ENCODE measurements at places on chromosomes 2 and 18. TPM values are rescaled to one million over a fixed set of nuclear protein-coding genes. Genes with fewer than 3 reads are reported as not detected.

Gene TDRD15
- total RNA-seq: not detected

Gene SLC40A1
- not detected for total RNA-seq

Gene SPDYA
- total RNA-seq: 0.52 TPM

Gene SCN7A
- total RNA-seq: 0.11 TPM

Gene HADHB
- total RNA-seq: 41.3 TPM

Gene GLI2
- total RNA-seq: 59.3 TPM

Gene INPP1
- total RNA-seq: 3.0 TPM

DNA sequence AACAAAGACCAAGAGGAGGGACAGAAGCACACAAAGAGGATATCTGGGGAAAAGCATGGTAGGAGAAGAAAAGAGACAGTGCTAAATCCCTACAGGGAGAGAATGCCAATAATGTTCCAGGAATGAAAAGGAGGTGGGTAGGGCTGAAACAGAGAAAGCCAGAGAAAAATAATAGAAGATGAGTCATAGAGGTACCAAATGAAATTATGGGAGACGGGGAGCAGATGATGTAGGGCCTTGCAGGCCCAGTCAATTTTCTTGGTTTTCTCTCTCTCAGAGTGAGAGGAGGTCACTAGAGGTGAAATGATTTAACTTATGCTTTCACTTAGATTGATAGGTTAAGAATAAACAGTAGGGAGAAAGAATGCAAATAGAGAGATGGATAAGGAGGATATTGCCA lies 61.5 kb downstream of the RPRM start:
- DNase-seq: no peak

DNA sequence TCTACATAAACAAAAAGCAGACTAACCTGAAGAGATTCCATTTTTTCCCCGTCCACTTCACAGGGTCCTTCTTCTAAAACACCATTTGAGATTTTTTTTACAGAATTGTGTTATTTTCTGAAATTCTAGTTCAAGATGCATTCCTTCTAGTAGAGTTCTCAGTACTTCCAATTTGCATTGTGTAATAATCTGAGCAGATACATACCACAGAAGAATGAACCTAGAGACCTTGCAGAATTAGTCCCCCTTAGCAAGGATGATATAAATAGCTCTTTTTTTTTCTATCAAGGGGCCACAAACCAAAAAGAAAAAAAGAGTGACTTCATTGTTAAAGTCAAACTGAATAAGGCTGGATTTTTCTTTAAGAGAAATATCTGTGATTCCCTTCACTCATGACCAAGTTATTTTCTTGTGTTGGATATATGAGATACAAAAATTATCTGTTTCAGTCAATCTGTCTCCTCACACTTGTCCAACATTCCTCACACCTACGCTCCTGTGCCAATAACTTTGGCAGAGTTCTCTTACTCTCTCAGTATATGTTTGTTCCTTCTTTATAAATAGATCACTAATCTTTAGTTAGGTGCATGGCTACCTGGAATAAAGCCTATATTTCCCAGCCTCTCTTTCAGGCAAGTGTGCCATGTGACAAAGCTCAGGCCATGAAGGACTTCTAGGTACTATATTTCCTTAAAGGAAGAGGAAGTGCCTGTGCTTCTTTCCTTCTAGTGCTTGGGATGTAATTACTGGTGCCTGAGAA lies 183.5 kb downstream of the ZNF385B start:
- DNase-seq: no peak

- no peak for DNase-seq
These were observed 377.8 kb downstream of the LNPK start for GRCh38 chr2:175624211-175624761.

GRCh38 chr18:63439334-63439733 lies 17.1 kb upstream of the VPS4B start:
- DNase-seq: peak; percentile 67

DNA sequence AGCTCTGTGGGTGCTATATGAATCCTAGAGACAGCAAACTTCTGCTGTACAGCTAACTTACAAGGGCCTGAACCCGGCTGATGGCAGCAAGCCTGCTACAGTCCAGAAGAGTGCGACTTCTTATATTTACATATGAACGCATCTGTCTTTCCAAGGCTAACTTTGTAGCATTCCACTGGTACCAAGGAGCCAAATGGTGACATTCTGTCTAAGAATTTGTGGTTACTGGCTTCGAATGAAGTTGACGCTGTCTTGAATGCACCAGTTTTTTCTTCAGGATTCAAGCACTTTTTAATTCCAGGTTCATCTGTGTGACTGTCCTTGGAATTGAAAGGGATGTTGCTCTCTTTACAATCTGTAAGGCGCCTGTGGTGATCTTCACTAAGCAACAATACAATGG lies 42.4 kb downstream of the THUMPD2 start:
- DNase-seq: no peak

- no peak for DNase-seq
These were observed 73.1 kb downstream of the MYCN start for GRCh38 chr2:16013359-16013911.

DNA sequence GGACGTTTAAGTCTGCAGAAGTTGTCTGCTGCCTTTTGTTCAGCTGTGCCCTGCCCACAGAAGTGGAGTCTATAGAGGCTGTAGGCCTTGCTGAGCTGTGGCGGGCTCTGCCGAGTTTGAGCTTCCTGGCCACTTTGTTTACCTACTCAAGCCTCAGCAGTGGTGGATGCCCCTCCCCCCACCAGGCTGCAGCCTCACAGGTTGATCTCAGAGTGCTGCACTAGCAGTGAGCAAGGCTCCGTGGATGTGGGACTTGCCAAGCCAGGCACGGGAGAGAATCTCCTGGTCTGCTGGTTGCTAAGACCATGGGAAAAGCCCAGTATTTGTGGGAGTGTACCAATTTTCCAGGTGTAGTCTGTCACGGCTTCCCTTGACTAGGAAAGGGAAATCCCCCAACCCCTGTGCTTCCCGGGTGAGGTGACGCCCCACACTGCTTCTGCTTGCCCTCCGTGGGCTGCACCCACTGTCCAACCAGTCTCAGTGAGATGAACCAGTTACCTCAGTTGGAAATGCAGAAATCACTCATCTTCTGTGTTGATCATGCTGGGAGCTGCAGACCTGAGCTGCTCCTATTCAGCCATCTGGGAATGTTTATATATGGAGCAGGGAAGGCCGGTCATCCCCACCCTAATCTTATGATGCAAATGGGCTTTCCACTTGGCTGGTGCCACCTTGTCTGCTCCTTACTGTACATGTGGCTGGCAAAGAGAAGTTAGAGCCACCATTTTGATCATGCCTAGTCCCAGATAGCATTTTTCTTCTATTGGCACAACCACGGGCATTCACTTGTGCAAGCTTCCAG lies 156.9 kb upstream of the ITGA6 start:
- DNase-seq: peak; percentile 73

GRCh38 chr18:58058720-58059119 lies 14.7 kb downstream of the NEDD4L start:
- DNase-seq: no peak

GRCh38 chr2:127145280-127145895 lies 38.4 kb upstream of the BIN1 start:
- no peak for DNase-seq

GRCh38 chr2:202577250-202578183 lies 57.3 kb upstream of the FAM117B start:
- no peak for DNase-seq

GRCh38 chr2:46339200-46339599 lies 42.0 kb downstream of the EPAS1 start:
- no peak for DNase-seq

GRCh38 chr2:15127301-15127700 lies 433.8 kb downstream of the NBAS start:
- no peak for DNase-seq

- no peak for DNase-seq
These were observed 18.1 kb downstream of the IMPA2 start for GRCh38 chr18:11999429-11999828.

DNA sequence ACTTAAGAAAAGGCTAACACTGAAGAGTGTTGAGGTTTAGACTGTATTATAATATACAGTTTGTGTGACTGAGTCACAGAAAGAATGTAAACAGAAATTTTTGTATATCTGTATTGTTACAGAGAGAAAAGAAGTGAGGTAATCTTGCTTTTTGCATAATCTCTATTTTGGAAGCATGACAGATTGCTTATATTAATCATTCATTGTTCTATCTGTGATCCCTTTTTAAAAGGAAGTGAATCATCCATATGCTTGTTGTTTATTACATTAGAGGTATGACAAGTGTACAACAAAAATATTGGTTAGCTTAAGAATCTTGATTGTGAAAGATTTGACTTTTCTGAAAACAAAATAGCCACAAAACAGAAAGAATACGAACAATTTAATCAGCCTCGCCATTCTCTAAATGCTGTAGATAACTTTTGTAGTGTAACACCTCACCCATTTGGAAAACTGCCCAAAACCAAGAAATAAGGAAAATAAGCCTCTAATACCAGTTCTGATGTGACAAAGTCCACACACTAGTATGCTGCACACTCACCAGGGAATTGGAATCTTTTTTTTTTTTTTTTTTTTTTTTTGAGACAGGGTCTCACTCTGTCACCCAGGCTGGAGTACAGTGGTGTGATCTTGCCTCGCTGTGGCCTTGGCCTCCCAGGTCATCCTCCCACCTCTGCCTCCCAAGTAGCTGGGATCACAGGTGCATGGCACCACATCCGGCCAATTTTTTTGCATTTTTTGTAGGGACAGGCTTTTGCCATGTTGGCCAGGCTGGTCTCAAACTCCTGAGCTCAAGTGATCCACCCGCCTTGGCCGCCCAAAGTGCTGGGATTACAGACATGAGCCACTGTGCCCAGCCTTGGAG lies 91.5 kb upstream of the LPIN2 start:
- no peak for DNase-seq

DNA sequence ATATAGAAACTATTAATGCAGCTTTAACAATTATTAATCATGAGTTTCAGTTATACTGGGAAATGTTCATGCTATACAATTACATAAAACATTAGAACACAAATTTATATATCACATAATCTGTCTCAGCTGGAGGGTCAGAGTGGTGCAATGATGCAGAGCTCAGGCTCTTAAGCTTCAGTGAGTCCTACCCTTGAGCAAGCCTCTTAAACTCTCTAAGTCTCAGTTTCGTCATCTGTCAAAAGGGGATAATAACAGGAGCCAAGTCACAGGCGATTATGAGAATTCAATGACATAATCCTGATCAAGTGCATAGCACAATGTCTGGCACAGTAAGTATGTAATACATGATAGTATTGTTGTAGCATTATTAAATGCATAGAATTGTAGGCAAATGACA lies 46.0 kb downstream of the LAMA1 start:
- no peak for DNase-seq

DNA sequence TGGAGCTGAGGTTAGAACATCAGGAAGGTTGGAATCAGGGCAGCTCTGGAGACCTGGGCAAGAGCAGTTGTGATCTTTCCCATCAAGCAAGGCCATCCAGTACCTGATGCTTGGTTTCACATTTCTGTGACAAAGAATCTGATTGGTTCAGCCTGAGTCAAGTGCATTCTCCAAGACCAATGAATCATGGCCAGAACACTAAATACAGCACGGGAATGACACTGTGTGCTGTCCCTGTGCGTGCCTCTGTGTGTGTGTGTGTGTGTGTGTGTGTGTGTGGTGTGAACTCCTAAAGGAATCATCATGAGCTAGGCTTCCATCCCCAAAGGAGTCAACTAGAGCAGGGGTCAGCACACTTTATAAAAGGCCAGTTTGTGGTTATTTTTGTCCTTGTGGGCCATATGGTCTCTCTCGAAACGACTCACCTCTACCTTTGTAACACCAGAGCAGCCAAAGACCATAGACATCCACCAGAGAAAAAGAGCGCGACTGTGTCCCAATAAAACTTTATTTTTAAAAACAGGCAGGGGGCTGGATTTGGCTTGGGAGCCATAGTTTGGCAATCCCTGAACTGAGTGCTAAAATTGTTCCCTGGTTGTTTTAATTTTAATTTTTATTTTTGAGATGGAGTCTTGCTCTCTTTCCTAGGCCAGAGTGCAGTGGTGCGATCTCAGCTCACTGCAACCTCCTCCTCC lies 99.7 kb downstream of the INHBB start:
- no peak for DNase-seq

GRCh38 chr18:63409301-63409700 lies 13.0 kb downstream of the VPS4B start:
- DNase-seq: no peak

DNA sequence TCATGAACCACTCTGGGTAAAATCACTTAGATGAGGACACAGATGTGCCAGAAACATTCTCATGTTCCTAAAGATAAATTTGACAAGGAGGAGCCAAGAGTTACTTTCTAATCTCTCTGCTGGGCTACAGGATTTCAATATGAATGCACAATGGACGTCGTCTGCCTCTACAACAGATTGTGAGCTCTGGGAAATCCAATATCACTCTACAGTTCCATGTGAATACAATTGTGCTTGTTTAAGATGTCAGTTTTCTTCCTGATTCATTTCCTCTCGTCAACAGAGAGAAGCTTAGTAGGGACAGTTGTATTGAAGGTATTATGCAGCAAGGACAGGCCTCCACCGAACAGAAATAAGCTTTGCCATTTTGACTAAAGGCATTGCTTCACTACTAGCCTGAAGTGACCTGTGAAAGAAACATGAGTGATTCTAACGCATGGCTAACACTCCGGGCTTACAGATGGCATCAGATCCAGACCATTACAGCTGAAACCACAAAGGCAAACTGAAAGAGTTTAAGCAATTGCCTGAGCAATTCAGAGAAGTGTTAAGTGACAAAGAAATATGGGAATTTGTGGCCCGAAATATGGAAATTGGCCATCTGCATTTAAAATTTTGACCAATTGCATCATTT lies 1591.5 kb downstream of the LRP1B start:
- no peak for DNase-seq

DNA sequence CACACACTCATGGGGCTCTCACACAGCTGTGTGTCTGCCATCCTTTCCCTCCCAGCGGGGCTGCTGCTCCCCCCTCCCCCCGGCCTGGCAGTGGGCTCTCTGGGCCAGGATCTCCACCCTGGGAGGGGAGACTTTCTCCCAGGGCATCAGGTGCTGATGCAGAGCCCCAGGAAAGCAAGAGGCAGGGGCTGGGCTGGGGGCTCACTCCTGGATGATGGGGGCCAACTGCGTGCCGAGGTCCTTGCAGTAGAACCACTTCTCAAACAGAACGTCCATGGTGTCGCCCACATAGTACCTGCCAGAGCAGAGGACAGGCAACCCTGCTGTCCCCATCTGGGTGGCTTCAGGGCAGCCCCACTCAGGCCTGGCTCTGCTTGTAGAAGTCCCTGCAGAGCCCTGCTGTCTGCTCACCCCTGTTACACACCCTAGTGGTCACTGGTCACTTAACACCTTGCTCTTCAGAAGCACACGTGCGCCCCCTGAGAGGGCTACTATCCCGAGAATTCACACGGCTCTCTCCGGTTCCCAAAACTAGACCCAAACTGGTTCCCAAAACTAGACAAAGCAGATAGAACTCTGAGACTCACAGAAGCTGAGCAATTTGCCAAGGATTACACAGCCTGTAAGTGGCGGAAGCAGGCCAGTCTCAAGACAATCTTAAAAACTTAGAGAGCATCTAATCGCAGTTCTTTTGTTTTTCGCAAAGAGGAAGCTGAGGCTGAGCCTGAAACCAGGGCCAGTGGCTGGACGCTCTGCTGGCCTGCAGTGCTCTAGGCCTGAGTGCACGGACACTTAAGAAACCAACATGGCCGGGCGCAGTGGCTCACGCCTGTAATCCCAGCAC lies 6.6 kb upstream of the OXER1 start:
- peak; percentile 85 for DNase-seq
